ENCODE measurements at places on chromosomes 11 and 22.

- no peak for DNase-seq
These were observed 17.4 kb upstream of the SLC1A2 start for GRCh38 chr11:35436581-35437250.

GRCh38 chr22:29206372-29207242 is 911 bp downstream of the EMID1 start:
- no peak for DNase-seq

GRCh38 chr11:91773090-91773489 is 451.5 kb upstream of the FAT3 start:
- no peak for DNase-seq

DNA sequence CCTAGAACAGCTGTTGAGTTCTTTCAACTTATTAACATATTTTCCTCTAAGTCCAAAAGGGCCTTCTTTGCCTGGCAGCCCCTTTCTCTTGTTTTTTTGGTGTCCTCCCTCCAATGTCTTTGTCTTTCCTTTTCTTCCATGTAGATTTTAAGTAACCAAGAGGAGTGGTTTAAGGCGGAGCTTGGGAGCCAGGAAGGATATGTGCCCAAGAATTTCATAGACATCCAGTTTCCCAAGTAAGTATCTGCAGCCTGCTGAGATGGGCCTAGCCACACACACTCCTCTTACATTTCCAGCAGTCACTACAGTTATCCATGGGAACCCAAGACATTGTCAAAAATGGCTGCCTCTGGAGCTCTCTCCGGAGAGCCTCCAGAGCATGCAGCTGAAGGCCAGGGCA is 4.5 kb upstream of the TMA7B start:
- DNase-seq, result no peak

GRCh38 chr11:109423466-109424190 is 1.6 kb downstream of the C11orf87 start:
- no peak for DNase-seq

DNA sequence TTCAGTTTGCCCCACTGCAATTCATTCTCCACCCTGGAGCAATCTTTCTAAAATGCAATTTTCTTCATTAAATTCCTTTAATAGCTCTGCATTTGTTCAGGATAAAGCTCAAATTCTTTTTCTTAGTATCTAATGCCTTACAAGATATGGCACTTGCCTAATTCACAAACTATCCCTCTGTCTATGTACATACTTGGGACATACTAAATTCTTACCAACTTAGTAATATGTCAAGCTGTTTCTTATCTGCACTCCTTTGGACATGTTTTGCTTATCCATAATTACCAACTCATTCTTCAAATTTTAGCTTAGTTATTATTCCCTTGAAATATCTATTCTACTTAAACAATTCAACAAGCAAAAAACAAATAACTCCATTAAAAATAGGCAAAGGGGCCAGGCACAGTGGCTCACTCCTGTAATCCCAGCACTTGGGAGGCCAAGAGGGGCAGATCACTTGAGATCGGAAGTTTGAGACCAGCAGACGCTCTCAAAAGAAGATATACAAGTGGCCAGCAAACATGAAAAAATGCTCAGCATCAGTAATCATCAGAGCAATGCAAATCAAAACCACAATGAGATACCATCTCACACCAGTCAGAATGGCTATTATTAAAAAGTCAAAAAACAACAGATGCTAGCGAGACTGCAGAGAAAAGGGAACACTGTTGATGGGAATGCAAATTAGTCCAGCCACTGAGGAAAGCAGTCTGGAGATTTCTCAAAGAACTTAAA is 96.9 kb downstream of the FAM76B start:
- no peak for DNase-seq

DNA sequence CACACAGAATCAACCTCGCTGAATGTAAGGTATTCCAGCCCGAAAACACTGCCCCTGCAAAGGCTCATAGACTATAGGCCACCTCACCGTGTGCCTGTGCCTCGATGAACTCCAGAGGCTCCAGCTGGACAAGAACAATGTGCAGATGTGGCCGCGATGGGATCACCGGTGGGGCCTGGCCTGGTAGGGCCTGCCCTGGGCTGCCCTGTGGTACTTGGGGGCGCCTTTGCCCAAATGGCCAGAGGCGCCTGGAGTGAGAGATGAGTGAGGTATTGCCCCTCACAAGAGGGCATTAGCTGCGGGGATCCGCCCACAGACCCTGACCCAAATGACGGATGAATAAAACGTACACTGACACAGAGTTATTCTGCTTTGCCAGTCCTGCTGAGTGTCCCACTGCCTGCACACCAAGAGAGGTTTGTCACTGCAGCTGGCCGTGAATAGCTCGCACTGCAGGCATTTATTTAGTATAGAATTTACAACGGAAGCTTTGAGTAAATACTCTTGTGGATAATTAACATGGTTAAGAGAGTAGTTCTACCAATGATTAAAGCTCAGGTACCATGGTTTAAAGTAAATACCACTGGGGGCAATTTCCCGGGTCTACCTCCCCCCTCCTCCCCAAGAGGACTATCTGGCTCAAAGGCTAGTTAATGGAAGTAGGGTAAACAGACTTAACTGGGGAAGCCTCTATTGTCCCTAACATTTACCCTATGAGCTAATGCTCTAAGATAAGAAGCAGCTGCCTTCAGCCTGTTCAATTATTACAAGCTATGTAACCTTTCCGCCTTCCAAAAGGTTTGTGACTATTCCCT is 101.1 kb upstream of the IGLL5 start:
- DNase-seq, result peak; percentile 95

DNA sequence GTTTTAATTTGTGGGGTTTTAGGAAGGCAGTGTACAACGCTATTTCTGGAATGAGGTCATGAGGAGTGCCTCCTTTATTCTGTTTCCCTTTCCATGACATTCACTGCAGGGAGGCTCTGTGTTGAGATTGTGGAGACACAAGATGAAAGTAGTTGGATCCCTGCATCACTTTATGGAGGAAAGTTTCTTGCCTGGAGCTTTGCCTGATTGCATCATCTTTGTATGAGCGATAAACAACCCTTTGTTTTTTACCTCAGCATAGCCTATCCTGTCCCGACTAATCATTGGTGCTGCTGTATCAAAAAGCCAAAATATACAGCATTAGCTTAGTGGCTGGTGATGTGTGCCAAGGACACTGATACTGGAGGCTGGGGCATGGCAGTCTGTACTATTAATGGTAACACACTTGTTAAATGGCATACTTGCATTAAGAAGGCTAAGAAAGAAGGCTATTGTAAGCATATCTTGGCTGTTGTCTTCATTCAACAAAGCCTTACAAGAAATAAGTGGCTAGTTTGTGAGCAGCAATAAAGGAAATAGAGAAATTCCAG is 31.2 kb upstream of the SLC5A4 start:
- DNase-seq, result no peak

- DNase-seq, result no peak
These were observed 54.2 kb downstream of the DENND5A start for GRCh38 chr11:9210922-9211320.

GRCh38 chr22:19669570-19669969 is 44.7 kb upstream of the SEPTIN5 start:
- no peak for DNase-seq

- DNase-seq, result no peak
These were observed 26.3 kb downstream of the RNF141 start for GRCh38 chr11:10514709-10515108.

DNA sequence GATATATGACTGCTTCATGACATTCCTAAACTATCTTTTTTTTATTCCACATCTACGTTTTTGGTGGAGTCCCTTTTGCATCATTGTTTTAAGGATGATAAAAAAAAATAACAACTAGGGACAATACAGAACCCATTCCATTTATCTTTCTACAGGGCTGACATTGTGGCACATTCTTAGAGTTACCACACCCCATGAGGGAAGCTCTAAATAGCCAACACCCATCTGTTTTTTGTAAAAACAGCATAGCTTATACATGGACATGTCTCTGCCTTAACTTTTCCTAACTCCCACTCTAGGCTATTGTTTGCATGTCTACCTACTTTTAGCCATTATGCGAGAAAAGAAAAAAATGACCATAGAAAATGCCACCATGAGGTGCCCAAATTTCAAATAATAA is 13.2 kb downstream of the MS4A1 start:
- no peak for DNase-seq

GRCh38 chr11:44761551-44761961 is 34.8 kb downstream of the TSPAN18 start:
- no peak for DNase-seq

All from NCI-H2029 treated with DMSO at 0.1 percent for 48 hours (cell line).